Hippocampal formation (tissue), 2 donors: ENCODE measurements at places on chromosomes 4 and X.

- no peak for DNase-seq
These were observed 4.8 kb downstream of the CPE start for GRCh38 chr4:165383591-165384073.

DNA sequence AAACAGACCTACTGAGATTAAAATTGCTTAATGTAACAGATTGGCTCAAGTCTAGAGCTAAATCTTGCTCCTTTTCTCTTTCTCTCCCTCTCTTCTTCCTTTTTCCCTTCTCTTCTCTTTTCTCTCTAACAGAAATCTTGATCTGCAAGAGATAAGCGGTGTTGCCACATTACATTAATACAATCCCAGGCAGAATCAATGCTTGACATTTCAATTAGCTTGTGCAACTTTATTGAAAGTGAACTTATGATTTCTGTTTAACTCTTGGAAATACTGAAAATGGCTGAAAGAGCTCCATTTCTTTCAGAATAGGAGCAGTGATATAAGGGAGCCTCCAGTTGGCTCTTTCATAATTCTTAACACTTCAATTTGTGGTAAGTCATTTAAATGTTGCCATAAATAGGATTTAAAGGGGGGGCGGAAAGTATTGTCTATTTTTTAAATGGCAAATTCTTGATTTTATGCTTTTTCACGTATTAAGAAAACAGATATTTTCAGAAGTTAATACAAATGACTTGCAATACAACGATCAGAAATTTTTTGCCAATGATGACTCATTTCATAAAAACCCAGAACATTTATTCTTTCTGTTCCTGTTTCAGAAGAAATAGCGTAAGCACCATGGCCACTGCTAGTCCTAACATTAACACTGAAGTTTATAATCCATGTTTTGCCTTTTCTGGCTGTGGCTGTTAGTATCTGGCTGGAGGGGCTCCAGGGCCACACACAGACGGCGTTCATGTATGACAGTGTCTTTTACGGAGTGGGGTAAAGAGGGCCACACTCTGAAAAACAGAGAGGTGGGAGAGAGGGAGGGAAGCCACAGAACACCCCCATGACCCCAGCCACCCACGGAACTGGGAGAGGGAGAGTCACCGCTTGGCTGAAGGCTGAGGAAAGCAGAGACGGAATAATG, 115.7 kb upstream of the FAT1 start:
- no peak for DNase-seq

GRCh38 chr4:14046642-14047041, 419.1 kb upstream of the BOD1L1 start:
- DNase-seq, result no peak

DNA sequence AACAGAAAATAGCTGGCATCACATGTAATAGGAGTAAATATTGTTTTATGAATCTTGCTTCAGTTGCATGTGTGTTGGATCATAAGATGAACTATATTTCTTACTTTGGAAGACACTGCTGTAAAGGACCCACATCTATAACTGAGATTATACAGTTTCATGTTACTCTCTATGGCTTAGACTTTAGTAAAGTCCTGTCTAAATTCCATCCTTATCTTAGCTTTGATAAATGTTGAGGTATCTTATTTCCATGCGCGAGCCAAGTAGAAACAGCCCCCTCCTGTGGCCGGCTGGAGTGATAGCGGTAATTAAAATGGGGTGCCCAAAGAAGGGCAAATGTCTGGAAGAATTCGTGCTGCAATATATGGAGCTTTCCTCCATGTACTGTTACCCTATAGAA, 43.0 kb downstream of the CCDC158 start:
- DNase-seq, result no peak

- DNase-seq, result no peak
These were observed 11.2 kb downstream of the C1QTNF7 start for GRCh38 chr4:15438939-15439524.

- DNase-seq, result no peak
These were observed at the start of gene CD40LG for GRCh38 chrX:136647677-136648360. Gene CD40LG (plus strand): TSS chrX:136648158. CDS start chrX:136648249, 91 bp downstream.

DNA sequence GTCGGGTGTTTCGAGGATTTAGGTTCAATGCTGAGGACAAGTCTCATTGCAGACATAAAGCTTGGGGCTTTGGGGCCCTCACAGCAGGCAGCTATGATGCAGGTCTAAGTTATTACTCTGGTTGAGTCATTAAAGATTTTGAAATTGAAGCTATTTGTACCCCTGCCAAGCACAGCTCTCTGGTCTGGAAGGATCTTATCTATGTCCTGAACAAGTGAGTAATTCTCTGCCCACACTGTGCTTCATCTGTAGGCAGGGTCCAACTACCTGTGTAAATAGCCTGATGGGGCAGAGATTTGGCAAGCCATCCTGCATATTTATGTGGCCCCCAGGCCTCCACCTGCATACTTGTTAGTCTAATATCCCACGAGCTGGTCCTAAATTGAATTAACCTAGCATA, 41.4 kb upstream of the MAGEA4 start:
- no peak for DNase-seq

DNA sequence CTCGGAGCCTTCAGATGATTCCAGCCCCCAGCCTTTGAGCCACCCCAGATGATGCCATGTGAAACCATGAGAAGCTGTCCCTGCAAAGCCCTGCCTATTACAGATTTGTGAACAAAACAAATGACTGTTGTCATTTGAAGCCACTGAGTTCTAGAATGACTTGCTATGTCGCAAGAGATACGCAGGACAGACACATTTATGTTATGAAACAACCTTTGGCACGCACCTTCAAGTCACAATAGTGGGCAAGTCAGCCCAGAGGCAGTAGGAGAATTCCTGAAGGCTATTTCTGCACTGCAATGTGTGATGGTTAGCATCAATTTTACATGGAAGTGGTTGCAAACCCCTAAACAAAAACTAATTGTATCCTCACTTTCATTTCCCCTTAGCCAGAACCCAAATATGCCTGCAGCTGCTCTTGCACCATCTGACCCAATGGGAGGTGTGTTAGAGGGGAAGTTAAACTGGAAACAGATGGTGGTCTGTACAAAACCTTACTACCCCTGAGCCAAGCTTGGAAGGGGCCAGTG, 174.4 kb upstream of the ATP6AP2 start:
- no peak for DNase-seq

GRCh38 chr4:109738104-109738872, 8.4 kb upstream of the PLA2G12A start:
- DNase-seq, result no peak

DNA sequence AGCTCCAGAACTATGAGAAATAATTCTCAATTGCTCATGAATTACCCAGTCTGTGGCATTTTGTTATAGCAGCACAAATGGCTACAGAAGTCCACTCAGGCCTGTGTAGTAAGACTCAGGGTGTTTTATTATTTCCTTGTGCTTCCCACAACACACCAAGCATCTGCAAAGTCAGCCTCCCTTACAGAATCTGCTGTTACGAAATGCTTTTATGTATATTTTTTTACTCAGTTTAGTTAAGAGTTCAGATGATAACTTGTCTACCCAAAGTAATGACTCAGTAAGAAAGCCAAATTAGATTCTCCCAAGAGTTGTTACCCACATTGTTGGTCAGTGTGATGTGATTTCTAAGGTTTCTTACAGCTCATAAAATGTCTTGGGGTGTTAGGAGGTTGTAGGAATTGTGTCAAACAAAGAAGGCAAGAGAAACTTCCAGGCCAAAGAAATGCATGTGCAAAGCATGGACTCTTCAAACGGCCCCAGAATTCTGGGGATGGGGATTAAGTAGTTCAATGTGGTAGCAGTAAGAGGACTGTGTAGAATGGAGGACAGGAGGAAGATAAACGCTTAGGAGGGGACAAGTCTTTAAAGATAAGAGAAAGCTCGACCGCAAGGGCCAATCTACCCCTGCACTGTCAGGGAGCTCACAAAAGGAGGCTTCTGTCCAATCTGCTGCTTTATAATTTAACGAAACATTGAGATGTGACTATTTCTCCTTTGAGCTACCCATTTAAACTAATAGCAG, 35.4 kb upstream of the TMEM184C start:
- no peak for DNase-seq

DNA sequence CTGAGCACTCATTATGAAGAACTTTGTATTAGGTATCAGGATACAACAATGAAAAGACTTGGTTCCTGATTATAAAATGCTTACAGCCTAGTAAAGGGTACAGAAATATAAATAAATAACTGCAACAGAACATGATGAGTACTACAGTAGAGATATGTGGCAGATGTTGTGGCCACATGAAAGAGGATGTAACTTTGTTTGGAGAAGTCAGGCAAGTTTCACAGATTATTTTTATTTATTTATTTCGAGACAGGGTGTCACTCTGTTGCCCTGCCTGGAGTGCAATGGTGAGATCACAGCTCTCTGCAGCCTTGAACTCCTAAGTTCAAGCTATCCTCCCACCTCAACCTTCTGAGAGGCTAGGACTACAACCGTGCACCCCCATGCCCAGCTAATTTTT, 15.8 kb upstream of the UBE2K start:
- no peak for DNase-seq

- no peak for DNase-seq
These were observed 48.5 kb downstream of the SLC9A7 start for GRCh38 chrX:46710425-46710824.

DNA sequence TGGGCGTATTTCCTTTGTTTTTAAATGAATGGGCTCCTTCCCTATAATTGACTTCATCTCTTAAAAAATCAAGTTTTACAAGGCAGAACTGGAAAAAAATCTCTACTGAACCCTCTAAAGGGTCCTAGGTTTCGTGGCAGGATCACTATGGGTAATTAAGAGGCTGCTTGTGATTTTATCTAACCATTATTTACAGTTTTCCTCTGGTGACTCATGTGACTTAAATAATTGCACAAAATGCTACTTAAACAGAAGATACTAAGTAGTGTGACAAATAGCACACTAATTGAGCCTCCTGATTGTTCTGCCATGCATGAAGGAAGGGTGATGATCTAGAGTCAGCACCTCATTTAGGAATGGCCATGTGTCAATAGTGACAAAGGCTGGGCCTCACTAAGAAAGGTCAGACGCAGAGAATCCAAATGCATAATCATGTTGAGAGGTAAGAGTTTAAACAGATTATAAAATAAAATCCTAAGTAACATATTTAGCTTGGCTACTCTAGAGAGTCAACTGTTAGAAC, 35.5 kb downstream of the OFD1 start:
- no peak for DNase-seq

DNA sequence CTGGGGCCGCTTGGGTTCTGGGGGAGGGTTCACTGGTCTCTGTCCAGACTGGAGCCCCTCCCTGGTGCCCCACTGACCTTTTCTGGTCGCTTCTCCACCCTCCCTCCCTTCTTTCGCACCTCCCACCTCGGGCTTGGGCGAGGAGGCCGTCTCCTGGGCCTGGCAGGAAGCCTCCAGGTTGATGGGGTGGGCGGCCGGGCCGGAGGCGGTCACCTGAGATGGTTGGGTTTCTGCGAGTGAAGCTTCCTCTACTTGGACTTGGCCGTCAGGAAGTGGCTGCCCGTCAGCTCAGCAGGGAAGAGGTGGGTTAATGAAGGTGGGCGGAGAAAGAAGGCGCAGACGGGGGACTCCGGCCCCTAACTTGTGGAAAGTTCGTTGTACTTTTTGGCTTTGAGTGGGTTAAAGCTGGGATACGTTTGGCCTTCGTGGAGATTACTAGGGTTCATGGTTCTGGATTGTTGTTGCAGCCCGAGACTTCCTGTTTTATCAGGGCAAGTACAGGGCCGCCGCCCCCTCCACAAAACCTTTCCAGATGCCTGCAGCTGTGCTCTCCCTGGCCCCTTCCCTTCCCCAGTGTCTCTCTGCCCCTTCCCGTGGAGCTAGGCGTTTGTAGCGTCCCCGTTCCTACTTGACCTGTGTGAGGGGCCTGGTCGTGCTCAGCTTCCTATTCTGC, 1.2 kb downstream of the AKAP17A start:
- no peak for DNase-seq

GRCh38 chr4:42736527-42737195, 79.8 kb upstream of the ATP8A1 start:
- peak; percentile 0 for DNase-seq

DNA sequence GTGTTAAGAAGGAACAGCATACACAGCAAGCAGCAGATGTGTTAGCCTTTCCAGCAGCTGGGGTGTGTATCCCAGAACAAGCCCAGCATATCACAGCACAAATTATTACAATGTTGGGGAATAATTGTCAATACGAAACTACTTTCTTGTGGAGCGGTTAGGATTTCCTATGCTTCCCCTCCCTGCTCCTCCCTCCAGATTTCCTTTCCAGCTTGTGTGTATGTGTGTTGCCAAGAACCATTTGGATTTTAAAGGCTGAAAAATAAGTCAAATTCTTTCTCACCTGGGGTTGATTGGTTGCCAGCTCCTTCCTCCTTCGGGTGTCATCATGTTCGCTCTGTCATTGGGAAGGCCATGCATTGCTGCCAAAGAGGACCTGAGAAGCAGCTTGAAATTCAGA, 178.2 kb upstream of the FRMPD4 start:
- no peak for DNase-seq

- DNase-seq, result peak; percentile 93
These were observed at the start of gene RGS12 for GRCh38 chr4:3292571-3293400. Gene RGS12 (plus strand): TSS chr4:3293021. CDS start chr4:3316171, 23,150 bp downstream.

DNA sequence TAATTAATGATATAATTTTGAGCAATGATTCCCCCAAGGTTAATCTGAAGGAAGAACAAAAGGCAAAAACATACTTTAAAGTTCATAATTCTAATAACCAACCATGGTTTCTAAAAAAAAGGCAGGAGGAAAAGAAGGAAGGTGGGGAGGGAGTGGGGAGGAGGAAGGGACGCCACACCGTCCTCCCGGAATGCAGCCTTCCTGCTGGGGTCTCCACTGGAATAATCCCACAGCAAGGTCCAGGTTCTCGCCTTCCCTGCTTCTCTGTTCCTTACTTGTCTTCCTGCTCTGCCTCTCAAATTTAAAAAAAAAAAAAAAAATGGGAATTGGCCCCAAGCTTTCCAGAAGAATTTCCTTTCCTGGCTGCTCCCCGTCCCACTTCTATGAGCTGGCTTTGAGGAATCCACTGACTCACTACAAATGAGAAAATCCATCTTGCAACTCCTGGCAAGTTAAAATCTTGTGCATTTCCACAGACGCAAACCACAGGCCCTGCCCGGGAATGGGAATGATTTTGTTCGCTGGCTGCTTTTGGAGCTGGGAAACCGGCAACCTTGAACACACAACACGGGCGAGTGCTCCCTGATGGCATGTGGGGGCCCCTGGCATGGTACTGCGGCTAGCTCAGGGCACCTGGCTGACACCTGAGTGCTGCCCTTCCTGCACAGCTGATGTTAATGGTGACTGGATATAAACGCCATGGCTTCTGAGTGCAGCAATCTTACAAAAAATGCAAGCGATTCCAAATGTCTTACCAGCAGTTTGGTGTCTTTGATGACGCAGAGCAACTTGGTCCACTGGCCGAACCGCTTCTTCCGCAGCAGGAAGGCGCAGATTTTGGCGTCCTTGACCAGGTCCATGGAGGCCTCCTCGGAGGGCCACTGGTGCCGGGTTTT, 97.0 kb downstream of the AFAP1 start:
- no peak for DNase-seq

DNA sequence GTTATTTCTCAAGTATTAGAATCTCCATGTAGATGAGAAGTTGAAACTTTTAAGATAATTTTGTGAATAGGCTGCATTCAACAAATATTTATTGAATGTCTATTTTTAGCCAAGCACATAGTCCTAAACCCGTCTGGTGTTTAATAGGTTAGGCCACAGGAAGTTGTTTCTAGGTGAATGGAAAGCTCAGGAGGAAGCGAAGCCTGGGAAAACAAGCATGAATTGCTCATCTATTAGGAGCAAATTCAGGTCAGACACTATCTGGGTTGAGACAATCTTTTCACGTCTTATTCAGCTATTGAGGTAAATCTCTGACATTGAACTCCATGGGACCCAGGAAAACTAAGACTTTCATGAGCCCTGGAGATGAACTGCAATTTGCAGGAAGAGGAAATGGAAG, 43.1 kb upstream of the FREM3 start:
- DNase-seq, result no peak
